ENCODE measurements at places on chromosomes 1 and 21.

DNA sequence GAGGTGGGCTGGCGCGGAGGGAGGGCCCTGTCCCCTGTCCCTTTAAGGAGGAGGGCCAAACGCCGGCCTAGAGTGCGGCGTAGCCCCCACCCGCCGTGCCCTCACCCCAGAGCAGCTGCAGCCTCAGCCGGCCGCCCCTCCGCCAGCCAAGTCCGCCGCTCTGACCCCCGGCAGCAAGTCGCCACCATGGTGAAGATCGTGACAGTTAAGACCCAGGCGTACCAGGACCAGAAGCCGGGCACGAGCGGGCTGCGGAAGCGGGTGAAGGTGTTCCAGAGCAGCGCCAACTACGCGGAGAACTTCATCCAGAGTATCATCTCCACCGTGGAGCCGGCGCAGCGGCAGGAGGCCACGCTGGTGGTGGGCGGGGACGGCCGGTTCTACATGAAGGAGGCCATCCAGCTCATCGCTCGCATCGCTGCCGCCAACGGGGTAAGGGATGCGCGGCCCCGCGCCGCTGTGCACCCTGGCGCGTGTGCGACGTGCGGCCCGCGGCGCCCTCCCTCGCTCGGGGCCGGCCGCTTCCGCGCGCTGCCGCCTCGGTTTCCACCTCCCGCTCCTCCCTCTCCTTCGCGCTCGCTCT lies at the start of gene PGM1:
Gene PGM1 (plus strand): TSS at position 109 of the 583 bp plus-strand sequence. CDS start 78 bp downstream, at position 187.
- peak; percentile 77 for DNase-seq

DNA sequence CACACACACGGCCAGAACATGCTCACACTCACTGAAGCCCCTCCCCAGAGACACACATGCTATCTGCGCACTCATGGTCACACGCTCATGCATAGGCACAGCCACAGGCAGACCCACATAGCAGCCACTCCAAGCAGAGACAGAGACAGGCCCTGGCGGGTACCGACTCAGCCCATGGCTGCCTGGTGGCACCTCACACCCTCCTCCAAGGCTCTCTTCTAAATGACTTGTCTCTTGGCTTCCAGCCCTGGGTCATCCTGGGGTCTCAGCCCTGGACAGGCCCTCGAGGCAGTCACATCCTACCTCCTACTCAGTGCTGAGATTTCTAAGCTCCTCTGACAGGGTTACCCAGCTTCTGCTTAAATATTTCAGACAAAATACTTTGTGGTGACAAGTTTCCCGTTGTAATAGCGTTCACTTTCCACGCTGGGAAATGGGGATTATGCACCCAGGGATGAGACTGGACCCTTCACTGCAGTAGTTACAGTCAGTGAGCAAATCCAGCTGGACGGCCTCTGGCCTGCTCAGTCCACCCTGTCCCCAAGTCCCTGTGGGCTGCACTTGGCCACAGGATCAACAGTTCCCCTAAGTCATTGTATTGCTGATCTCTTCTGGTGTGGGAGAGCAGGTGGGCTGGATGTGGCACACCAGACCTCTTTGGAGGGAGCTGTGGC lies 2.9 kb upstream of the NFASC start:
- no peak for DNase-seq

GRCh38 chr1:220697326-220697725 lies 7.2 kb downstream of the C1orf115 start:
- DNase-seq: no peak

- peak; percentile 33 for DNase-seq
These were observed 4.5 kb downstream of the DLGAP3 start for GRCh38 chr1:34924759-34925555.

DNA sequence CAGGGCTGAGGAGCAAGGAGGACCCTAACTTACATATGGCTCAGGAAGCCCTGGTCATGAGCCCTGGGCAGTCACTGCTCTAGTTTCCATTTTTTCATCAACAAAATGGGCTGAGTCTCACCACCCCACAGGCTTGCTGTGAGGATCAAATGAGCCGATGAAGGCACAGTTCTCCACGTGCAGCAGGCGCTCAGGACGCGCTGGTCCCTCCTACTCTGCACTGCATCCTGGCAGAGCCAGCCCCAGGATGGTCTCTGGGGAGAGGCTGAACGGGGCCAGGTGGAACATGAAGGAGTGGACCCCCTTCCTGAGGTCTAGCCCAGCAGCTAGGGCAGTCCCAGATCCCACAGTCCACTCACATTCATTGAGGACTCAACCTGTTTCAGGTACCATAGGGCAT lies 349.3 kb downstream of the PTPRU start:
- no peak for DNase-seq

GRCh38 chr21:29436143-29436542 lies 137.4 kb downstream of the BACH1 start:
- no peak for DNase-seq

DNA sequence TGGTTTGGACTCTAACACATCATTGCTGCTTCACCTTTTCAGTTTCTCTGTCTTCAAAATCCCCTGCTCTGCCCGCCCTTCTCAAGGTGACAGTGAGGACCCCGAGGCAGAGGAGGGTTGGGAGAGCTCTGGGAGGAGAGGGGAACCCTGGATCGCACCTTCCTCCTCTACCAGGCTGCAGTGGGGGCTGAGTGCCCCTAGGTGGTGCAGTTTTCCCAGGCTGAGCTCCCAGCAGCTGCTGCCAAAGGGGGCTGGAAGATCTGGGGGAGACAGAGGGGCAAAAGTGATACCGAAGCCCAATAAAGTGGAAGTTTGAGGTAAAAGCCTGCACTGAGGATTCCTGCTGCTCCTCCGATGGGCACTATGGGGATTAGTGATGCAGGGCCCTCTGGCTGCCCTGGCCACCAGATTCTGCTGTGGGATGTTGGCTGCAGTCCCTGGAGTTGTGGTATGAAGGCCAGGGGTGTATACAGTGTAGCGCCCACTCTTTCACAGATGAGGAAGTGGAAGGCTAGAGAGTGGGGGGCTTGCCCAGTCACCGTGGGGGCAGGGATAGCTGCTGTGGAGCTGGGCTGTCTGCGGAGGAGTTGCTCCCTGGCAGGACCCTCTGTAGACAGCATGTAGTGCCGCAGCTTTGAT lies 40.7 kb upstream of the SCMH1 start:
- DNase-seq: no peak

GRCh38 chr1:209611771-209612570 lies 28.5 kb downstream of the CAMK1G start:
- DNase-seq: no peak

DNA sequence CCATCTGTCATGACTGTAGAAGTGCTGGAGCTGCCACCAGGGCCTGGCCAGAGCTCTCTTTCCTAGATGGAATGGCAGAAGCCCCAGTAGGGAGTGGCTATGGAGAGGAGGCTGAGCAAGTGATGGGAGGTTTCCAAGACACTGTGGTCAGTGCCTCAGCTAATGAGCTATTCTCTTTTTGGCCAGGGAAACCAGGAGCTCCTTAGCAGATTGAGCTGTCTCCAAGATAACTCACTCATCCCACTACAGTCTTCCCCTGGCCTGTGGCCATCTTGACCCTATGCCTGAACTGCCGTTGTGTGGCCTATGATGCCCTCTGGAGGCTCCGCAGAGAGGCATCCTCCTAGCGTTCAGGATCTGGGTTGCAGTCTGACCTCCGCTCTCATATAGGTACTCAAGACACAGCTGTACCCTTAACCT lies 60.5 kb downstream of the ERI3 start:
- DNase-seq: no peak

DNA sequence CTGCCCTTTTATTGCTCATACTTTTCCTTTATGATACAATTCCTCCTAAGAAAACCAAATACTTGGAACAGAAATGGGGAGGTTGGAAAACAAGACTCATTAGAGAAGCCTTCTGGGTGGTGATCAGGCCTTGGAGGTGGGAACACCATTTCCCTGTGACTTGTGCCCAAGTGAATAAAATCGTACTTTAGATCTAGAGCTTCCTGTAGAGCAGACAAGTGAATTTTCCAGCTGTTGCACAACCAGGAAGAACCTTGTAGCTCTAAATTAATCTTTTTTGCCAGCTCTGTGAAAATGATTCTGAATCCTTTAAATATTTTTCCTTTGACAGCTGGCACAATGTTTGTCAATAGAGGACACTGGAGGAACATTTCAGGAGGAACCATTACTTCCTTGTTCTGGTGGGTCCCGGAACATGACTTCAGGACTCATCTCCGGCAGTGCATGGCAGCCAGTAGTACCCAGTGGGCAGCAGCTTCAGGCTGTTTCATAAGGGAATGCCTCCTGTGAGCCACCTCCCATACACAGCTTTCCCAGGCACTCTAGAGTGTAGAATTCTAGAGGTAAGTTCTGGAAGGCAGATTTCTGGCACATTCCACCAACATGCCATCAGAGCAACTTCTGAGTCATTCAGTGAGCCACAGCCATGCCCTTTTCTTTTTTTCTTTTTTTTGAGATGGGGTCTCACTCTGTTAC lies 5.5 kb upstream of the SNAPIN start:
- no peak for DNase-seq

DNA sequence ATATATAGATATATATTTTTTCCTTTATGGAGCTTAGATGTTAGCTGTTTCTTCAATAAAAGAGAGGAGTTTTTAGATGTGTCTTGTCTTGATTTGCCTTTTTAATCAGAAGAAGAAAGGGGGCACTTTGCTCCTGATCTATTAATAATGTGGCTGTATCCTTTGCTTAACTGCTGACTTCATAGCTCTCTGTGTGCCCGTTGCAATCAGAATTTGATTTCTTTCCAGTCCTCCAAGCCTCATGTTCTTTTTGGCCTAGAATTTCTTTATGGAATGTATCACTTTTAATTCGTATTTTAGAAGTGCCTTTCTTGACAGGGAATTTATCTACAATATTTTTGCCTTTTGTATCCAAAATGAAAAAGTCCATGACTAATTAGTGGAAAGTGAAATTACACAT lies 85.3 kb downstream of the C1orf21 start:
- no peak for DNase-seq

- peak; percentile 57 for DNase-seq
These were observed 529 bp downstream of the EGLN1 start for GRCh38 chr1:231421546-231421970.

- DNase-seq: no peak
These were observed 54.9 kb downstream of the WDR64 start for GRCh38 chr1:241706967-241707366.

DNA sequence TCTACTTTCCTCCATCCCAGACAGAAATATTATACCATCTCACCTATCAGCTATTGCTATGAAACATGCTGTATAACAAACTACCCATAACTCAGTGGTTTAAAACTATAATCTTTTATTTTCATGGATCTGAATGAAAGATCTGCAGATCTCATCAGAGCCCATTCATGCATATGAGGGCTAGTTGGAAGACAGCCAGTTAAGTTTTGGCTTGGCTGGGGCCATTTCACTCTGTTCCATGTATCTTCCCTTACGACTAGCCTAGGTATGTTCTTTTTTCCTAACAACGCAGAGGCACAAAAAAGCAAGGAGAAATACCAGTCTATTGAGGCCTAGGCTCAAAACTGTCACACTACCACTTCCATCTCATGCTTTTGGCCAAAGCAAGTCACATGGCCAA lies 28.1 kb upstream of the RGS1 start:
- no peak for DNase-seq

DNA sequence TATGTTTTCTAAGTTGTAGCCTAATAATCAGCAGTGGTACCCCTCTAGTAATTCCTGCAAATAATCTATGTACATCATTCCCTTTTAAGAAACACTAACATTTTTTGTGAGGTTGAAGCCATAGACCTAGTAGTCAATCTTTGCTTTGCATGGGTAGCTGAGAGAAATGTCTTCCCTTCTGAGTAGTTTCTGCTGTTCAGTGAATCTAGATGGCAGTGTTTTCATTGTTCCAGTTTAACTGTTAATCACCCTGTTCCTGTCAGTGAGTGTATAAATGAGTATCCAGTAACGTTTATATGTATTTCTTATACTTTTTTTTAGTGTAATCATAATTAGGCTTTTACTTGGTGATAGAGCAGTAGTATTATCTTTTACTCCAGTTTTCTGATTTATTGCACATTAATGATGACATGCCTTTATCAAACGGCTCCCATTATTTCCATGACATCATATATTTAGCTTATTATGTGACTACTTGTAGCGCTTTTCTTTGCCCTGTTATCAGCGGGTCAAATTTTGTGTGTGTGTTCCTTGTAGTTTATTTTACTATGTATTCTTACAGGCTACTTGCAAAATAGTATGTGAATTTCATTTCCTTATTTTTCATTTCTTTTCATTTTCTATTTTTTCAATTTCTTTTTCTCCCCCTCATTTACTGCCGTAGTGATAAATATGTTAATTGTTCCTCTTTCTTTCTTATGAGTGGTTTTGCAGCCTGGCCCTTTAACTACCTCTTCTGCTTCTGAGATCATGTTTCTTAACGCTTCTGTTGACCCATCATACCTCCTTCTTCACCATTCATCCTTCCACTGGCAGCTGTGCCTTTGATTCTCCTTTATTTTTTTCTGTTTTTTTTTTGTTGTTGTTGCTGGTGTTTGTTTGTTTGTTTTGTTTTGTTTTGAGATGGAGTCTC lies 18.8 kb downstream of the CEP350 start:
- no peak for DNase-seq

GRCh38 chr1:19885821-19886220 lies 3.6 kb downstream of the OTUD3 start:
- DNase-seq: no peak

- no peak for DNase-seq
These were observed 372.8 kb downstream of the NPHP4 start for GRCh38 chr1:5619469-5619868.

- no peak for DNase-seq
These were observed 344.4 kb downstream of the KCTD3 start for GRCh38 chr1:215911406-215911968.

GRCh38 chr1:72105201-72105600 lies 177.1 kb downstream of the NEGR1 start:
- no peak for DNase-seq

- no peak for DNase-seq
These were observed 1105.0 kb downstream of the PLA2G4A start for GRCh38 chr1:187933562-187934419.

DNA sequence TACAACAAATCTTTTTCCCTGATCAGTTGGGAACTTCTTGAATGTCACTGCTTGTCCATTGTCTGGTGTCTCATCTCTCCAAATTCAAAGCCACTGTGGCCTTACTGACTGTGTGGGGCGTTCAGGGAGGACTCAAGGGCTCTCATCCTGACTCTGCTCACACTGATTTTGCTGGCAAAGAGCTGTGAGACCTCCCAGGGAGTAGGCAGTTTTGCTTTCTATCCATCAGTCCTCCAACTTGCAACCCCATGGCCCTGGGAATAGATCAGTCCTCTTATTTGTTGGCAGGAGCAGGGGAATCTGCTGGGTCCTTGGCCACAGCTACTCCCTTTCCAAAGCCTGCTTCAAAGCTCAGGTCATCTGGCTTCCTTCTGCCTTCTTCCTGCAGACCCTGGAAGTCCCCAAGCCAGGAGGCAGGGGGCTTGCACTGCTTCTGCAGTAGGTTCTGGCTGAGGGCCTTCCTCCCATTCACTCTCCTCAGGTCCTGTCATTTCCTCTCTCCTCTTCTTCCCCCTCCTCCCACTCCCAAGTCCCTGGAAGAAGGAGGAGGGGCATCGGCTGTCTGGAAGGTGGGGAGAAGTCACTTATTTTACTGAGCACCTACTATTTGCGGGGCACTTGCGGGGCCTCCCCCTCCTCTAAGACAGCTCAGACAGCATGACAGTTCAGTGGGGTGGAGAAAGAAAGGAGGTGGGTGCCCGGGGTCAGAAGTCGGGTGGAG lies 876 bp upstream of the NAV1 start:
- no peak for DNase-seq

Data from T-helper 2 cell treated with Interferon-gamma antibody and Interleukin-4, amounts not matched to agents 5 μg/mL and 100 μg/mL, for 36 hours (primary cell).